ENCODE measurements at places on chromosomes 12 and 14.

DNA sequence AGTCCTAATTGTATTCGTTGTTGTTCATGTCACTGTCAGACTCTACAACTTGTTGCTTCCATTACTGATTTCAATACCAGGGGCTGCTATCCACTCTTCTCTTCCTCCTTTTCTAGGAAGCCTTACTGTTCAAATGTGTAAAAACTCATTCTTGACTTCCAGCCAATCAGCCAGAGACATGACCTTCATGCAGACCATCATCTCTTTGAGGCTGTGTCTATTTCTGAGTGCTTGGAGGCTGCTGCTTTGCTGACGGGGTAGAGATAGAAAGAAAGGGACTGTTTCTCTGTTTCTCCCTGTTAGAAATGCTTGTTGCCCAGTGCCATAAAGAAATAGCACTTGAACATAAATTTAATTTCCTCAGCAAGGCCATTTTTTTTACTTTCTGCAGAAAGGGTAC is 282.9 kb downstream of the RGS6 start:
- DNase-seq = no peak

DNA sequence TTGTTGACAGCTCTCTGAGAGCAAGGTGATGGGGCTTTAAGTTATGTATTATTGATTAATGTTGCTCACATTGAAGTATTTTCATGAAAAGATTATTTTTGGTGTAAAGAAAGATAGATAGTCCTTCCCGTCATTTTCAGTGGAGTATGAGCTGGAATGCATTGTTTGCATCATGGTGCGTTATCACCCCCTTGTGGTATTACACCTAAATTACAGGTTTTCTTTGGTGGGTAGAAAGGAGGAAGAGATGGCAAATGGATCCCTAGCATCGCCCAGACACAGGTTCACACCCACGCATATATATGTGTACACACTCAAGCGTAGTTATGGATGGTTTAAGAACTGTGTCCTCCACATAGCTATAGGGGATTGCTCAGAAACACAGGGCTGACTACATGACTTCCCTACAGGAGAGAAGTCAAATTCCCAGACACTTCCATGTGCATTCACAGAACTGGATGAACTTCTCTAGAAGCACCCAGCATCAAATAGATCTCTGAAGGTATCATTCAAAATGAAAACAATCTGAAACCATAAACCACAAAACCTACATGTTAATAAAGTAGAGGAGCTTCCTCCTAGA is 14.4 kb upstream of the SERPINA10 start:
- DNase-seq = peak; percentile 64

DNA sequence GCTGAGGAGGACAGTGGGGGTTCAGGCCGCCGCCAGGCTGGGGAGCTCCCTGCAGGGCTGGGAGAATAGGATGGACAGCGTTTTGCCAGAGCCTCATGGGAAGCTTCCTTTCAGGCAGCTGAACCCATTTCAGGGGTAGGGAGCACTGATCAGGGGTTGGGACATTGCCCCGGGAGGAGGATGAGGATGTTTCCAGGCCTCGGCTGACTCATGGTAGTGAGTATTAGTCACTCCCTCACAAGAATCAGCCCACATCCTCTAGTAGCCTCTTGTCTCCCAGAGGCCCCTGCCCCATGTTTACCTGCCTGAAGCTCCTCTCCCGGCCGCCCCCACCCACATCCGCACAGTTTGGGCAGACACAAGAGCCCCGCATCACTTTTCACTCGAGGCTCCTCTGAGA is 89.8 kb downstream of the ZFP36L1 start:
- no peak for DNase-seq

- no peak for DNase-seq
These were observed 38.0 kb downstream of the TBC1D15 start for GRCh38 chr12:71877335-71878121.

DNA sequence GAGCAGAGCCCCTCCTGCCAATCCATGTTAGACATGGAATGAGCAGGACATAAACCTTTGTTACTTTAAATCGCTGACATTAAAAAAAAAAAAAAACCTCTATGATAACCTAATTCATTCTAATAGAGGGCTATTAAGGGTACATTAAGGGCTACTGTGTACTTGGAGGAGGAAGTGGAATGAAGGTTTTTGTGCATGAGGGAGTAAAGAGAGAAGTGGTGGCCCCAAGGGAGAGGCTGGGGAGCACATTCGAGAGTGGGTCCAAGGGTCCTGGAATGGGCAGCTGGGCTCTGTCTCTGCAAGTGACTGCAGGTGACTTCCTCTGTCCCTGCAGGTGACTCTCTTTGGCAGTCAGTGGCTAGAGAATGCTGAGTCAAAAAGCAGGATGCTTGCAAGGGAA is 32.1 kb upstream of the PTGDR start:
- DNase-seq = no peak

- no peak for DNase-seq
These were observed 196.3 kb downstream of the TSPAN9 start for GRCh38 chr12:3273409-3273853.

DNA sequence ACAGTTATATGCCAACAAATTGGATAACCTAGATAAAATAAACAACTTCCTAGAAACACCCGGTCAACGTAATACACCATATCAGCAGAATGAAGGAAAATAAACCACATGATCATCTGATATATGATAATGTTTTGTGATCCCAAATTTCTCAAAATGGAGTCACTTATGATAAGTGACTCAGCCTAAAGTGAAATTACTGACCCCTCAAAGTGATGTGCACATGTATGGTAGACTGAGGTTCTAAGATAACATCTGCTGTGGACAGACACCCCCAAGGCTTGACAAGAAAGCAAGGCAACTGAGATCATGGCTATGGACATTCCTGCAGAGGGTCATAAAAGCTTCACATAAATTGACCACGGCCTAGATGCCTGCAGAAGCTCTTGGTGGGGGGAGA is 105.1 kb upstream of the DCN start:
- no peak for DNase-seq

GRCh38 chr12:43291516-43291915 is 260.5 kb downstream of the ADAMTS20 start:
- no peak for DNase-seq
